ENCODE measurements at places on chromosomes 1 and 21.

- DNase-seq = no peak
Observed at GRCh38 chr1:242030071-242030470, 31.2 kb upstream of the MAP1LC3C start.

- DNase-seq = no peak
Observed at GRCh38 chr21:44374601-44375280, 21.3 kb downstream of the TRPM2 start.

DNA sequence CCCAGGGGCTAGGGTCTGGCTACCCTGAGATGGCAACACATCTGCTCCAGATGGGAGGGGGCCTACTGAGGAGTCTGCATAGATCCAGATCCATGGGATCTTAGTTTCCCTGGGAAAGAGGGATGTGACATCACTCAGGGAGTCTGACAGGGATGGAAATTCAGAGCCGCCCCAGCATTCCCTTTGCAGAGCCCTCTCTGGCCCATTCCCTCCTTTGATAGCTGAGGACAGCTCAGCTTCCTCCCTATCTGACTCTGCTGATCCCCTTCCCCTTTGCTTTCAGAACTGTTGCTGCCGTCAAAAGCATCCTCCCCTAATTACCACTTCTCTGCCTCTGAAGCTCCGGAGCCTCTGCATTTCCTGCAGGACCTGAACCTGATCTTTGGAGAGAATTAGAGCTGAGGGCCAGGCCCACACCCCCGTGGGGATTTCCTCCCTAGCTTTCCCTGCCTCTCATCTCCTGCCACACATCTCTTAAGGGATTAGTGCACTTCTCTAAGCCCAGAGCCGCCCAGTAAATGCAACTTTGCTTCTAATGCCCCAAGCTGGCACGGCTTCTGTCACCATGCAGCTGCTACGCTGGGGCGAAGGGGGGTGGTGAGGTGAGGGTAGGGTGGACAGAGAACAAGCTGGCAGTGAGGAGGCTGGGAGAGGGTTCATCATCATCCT lies 9.5 kb upstream of the ASCL5 start:
- no peak for DNase-seq

DNA sequence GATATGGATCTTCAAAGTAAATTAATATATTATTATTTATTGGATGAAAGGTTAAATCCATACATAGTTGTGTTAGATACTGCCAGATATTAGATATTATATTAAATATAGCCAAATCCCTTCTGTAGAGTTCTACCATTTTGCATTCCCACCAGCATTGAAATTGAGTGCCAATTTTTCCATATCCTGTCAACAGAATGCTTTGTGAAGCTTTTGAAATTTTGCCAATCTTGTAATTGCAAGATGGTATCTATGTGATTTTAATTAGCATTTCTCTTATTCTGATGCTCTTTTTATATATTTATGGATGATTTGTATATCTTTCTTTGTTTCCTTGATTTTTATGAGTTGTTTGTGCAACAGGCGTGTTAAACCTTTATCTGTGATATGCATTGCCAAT lies 67.0 kb upstream of the CD34 start:
- DNase-seq = no peak

DNA sequence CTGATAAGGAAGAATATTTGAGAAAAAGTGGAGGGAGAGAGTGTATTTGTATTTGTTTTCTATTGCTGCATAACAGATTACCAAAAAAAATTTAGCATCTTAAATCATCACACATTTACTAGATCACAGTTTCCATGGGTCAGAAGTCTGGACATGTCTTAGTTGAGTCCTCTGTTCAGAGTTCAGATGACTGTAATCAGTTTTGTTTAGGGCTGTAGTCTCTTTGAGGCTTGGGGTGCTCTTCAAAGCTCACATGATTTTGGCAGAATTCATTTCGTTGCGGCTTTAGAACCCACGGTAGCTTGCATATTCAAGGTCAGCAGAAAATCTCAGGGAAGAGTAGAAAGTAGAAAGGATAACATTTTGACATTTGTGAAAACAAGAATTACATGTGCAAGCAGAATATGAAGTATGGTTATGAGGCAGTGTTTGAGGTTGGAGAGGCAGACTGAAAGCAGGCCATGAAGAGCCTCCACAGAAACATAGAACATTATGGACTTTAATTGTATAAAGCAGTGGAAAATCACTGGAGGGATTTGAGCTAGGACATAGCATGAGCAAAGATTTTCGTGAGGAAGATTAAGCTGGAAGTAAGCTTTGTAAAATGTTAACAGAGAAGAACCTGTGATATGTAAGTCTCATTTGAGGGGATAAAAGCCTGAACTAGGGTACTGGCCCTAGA lies 110.6 kb upstream of the GPR52 start:
- no peak for DNase-seq

GRCh38 chr1:113978863-113979702 lies at the start of gene OLFML3:
OLFML3 (plus strand) TSS chr1:113979474; CDS start chr1:113979517, 43 bp downstream.
- DNase-seq = peak; percentile 74

GRCh38 chr1:25563330-25564215 lies 20.2 kb downstream of the LDLRAP1 start:
- DNase-seq = no peak

DNA sequence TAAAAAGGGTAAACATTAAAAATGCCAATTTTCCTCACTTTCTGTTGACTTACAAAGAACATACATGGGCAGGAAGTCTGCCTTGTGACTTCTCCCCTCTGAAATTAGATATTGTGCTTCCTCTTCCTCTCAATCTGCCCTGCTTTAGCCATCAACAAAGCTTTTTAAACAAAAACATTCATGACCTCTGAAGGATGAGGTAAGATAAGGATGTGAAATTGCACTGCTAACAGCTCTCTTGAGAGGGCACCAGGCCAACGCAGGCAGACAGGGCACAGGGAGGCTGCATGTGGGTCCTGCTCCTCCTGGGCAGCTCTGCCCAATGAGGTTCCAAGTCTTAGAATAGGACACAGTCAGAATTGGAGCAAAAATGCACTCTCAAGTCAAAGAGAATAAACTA lies 62.1 kb downstream of the DEGS1 start:
- DNase-seq = no peak

DNA sequence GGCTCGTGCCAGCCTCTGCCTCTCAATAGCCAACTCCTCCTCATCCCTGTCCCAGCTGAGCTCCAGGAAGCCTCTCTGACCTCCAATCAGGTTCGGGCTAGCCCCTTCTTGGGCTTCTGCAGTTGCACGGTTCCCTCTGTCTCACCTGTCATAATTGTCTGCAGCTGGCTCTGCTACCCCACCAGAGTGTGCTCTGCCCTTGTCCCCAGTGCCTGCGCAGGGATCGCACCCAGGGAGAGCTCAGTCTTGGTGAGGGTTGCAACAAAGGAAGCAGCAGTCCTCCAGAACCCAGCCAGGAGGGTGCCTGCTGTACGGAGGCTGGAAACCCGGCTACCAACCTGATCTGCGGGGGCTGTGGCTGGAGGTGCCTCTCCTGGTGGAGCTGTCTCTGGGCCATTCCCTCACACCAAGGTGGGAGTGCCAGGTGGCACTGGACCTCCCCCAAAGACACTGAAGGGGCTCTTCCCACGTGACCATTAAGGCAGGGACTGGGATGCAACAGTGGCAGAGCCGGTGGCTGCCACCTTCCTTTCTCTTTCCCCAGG lies 63.5 kb upstream of the DMRTB1 start:
- no peak for DNase-seq

DNA sequence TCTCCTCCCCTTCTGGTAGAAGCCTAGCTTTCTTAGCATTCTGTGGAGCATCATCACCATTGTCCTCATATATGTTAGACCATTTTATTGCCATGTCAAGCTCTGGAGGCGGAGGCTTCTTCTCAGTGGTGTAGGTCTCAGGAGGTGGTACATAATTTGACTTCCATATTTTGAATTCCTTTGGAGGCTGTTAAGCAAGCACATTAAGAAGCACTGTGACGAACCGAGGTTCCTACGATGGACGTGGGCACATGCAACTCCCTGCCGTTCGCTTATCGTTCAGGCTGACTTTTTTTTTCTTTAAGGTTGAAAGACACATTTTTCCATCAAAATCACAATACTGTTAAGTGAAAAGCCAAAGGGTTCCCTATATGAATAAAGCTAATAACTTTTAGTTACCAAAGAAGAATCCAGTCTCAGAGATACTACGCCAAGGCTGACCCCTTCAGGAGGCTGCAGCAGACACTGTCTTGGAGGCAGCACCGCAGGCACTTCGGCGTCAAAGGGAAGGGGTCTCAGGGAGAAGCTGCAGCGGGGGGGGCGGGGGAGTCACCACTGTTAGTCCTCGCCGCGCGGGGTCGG lies 835 bp downstream of the C1orf52 start:
- no peak for DNase-seq

- DNase-seq = peak; percentile 56
Observed at GRCh38 chr1:40032240-40032891, 8.2 kb upstream of the CAP1 start.

DNA sequence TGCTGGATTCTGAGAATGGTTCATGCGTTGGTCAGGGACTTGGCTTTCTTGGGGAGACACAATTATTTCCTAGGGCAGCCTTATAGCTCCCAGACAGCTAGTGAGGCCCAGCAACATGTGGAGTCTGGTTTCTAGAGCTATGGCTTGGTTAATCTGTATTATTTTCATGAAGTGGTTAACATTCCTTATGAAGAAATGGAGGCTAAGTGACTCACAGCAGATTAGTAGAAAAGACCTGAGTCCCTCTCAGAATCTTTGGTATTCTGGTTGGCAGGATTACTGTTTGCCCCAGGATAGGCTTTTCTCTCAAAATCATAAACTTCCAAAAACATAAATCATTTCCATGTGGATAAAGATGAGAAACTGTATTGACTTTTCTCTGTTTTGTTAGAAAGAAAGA lies 42.3 kb downstream of the DUSP10 start:
- DNase-seq = no peak

DNA sequence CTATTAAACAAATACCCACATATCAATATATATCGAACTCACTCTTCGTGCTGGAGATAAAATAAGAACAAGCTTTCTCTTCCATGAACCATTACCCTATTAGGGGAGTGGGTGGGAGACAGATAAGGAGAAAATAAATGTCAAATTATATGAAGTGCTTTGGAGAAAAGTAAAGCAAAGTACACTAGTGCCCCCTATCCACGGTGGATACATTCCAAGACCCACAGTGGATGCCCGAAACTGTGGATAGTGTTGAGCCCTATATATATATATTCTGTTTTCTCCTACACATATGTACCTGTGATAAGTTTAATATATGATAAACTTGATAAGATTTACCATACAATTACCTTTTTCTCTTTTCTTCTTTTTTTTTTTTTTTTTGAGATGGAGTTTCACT lies 54.6 kb downstream of the FH start:
- no peak for DNase-seq

DNA sequence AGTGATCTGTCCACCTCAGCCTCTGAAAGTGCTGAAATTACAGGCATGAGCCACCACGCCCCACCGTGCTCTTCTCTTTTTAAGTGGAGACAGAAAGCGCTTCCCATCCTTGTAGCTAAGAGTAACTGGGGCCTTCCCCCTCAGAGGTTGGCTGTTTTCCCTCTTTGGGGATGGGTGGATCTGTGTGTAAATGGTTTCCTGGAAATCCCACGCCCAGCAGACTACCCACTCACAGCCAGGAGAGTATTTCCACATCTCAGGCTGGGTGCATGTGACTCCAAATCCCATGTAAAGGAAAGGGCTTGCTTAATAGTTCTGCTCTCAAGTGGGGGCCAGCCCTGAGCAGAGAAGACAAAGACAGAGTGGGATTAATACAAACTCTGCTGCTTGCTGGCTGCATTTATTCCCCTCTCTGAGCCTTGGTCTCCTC lies 19.6 kb upstream of the TCEA3 start:
- no peak for DNase-seq

DNA sequence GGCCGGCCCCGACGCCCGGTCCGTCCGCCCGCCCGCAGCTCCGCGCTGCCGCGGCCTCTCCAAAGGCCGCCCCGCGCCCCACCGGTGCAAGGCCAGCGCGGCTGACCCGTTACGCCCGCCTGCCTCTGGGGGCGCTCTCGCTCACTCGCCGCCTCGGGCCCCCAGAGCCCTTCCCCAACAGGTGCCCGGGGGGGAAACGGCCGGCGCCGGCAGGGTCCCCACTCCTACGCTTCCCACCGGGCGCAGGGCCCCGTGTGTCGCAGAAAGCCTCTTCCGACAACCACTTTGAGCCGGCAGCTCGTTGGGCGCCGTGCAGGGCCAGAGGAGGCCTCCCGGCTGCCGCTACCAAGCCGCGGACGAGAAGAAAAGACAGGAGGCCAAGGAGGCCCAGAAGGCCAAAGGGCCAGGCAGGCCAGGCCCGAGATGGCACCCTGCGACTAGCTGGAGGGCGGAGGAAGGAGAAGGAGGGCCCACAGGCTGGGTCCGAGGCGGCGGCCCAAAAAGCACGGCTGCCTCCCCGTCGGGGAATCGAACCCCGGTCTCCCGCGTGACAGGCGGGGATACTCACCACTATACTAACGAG lies 64.9 kb upstream of the FCGR2A start:
- peak; percentile 81 for DNase-seq

DNA sequence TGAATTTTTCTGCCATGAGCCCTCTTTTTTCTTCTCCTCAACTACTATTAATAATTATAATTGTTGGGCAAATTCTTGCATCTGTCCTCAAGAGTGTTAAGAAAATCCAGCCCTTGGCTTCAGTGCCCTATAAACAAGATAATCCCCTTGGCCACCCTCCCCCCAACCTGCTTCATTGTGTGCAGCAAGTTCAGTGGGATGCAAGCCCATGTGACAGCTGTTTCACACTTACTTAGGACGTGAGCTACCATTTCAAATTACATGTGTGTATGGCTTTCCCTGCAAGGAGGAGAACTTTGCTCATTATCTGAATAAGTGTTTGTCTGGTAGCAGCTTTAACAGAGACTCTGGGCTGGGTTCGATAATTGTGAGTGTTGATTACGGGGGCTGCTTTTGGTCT lies 276.2 kb downstream of the CACNA1E start:
- no peak for DNase-seq

DNA sequence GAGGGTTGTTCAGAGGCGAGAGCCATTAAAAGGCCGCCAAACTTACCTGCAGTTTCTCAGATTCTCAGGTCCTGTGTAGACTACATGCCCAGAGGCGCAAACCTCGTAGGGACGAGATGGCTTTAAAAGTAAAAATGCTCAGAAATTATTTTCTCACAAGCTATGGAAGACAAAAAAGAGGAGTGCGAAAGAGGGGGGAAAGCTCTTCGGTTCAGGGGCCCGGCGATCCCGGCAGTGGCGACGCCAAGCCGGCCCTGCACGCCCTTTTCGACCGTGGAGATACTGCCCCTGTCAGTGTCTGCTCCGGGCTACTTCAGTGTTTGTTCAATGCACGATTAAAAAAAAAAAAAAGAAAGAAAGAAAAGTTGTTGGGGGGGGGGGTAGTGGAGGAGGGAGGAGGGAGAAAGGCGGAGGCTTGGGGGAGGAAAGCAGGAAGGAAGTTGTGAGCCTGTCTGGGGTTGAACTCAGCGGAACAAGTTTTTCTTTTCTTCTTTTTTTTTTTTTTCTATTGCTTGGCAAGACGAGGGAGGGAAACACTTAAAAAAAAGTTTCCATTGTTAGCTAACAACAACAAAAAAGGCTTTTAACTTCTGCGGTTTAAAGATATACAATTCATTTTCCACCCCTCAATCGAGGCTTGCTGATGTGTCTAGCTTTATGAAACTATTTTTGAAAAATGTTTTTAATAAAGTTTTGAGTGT lies at the start of gene ITPKB:
TSS of gene ITPKB (minus strand) at position 288 of the 701 bp plus-strand sequence. CDS start 1,824 bp downstream, outside the sequence.
- peak; percentile 59 for DNase-seq
